ENCODE measurements at places on chromosomes 5 and 9.

- no peak for DNase-seq
These were observed 304.4 kb upstream of the IRX4 start for GRCh38 chr5:2187156-2187555.

DNA sequence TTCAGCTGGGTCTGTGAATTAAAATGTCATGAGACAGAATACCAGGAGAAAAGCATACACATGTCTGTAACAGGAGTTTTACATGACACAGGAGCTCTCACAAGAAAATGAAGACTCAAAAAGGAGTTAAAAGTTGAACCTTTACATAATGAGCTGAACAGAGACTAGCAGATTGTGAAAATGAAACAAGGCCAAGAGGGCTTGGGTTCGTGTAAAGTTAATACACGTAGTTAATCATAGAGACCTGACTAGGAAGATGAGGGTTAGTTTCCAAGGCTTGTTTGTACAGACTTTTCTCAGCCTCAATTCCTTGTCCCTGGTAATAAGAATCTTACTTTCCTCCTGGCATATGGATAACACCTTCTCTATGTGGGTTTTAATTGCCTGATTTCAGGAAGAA lies 1294.0 kb downstream of the MAT2B start:
- DNase-seq = no peak

- no peak for DNase-seq
These were observed 150.7 kb downstream of the CMYA5 start for GRCh38 chr5:79840084-79840990.

DNA sequence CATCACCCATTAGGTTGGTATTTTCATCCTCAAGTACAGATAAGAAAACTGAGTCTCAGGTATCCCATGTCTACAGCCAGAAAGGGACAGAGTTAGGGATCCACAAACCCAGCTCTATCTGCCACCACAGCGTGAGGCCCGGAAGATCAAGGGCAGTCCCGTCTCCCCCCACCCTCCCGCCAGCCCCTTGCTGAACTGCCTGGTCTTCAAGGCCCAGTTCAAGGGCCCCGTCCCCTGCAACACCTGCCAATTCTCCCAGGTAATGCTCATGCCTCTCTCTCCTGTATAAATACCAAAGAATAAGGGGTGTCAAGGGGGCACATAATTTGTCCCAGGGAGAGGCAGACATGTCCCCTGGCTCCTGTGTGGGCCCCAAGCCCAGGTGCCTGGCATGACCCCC lies 50.7 kb downstream of the AK8 start:
- DNase-seq = no peak

DNA sequence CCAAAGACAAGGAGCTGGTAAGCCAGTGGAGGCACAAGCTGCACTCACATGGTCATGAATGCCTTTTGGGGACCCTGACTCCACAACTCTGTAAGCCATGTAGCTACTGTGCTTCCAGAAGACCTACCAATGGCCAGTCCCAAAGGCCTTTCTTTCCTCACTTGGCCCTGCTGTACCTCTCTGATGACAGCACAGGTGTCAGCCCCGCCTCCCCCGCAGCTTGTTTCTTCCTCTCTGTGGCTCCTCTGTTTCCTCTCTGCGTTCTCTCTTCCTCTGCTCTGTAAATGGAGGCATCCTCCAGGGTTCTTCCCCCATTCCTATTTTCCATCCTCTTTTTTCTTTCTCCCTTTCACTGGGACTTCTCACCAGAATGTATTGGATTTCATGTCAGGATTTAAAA lies 26.7 kb downstream of the SH3TC2 start:
- DNase-seq = no peak

DNA sequence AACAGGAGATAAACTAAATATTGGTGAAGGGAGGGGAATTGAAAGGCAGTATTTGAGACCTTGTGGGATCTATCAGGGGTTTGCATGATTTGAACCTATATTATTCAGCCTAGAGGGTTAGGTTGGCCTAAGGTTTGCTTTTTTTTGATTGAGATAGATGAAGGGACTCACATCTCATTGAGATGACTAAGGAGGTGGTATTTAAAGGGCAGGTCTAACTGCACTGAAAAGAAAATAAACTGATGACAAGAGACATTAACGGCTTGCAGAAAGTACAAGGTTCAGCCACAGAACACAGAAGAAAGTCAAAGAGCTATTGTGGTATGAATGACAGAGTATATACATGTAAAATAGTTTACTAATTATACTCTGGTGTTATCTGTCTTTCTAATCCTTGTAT lies 412.7 kb downstream of the CDH10 start:
- no peak for DNase-seq

DNA sequence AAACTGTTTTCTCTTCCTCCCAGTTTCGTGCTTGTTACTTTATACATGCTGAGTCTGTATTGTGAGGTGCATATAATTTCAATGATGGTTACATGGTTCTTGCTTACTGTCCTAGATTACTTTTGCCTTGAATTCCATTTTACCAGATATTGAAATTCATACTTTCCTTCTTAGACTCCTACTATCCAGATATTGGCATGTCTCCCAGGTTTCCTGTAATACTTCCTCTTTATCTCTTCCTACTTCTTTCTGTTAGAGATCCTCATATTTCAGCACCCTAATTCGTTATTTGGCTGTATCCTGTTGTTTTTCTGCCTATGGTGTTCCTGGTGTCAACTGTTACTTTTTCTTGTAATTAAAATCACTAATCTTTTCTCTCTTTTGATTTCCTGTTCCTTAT lies 522.1 kb downstream of the CCDC171 start:
- no peak for DNase-seq

Data from SW 1271 (cell line).